Colonic mucosa (tissue), 4 donors: ENCODE measurements at places on chromosomes 12 and 14. TPM values are rescaled to one million over a fixed set of nuclear protein-coding genes. Genes with fewer than 3 reads are reported as not detected.

GRCh38 chr14:58605465-58605864 lies 32.3 kb upstream of the DACT1 start:
- H3K4me1 ChIP-seq: no peaks in the 10 kb centered on the region
- no peak overlapping the region for H3K4me3 ChIP-seq
- H3K27ac ChIP-seq: no peak overlapping the region
- DNase-seq: no peak
- no peaks in the 10 kb centered on the region for H3K36me3 ChIP-seq

DNA sequence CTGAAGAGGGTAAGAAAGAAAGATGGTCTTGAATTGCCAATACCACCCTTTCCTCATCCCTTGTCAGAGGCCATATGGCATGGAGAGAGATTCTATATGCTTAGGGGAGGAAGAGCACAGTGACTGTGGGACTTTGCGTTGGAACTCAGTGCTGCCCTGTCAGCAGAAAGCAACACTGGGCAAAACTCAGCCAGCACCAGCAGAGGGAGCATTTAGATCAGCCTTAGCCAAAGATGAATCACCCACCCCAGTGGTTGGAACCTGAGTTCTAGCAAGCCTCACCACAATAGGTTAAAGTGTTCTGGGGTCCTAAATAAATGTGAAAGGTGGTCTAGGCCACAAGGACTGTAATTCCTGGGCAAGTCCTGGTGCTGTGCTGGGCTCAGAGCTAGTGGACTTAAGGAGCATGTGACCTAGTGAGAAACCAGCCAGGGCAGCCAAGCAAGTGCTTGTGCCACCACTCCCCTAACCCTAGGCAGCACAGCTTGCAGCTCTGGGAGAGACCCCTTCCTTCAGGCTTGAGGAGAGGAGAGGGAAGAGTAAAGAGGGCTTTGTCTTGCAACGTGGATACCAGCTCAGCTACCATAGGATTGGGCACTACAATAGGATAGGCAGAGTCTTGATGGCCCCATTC lies 11.4 kb upstream of the BCAT1 start:
- H3K27me3 ChIP-seq: no peaks in the 10 kb centered on the region
- no peak for DNase-seq
- H3K36me3 ChIP-seq: no peaks in the 10 kb centered on the region
- no peaks in the 10 kb centered on the region for H3K4me1 ChIP-seq
- H3K27ac ChIP-seq: no peak overlapping the region
- H3K4me3 ChIP-seq: no peak overlapping the region

DNA sequence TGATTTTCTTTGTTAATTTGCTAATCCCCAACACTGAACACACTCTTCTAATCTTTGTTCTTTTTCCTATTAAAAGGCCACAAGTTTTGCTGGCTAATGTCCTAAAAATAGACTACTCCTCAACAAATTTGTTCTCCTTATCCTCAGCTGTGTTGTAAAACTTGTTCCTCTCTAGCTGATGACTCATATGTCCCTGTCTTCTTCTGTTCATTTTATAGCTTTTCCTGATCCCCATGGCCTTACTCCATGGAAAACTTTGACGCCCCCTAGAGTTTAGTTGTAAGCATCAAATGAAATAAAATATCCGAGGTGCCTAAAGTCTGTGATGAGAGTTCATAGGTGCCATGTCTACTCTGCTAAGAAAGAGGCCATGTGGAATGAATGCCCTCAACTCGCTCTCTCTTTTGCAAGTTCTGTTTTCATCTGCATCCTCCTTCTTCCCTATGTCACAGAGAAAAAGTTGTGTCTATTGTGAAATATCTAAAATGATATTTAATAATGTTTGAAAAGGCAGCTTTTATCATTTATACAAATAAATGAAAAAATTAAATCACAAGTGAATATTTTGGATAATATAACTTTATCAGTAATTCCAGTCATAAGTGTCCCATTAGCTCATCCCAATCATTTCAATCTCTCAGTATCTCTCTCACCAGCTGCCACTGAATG lies 237.9 kb downstream of the IPO8 start:
- H3K27me3 ChIP-seq: no peaks in the 10 kb centered on the region
- no peaks in the 10 kb centered on the region for H3K4me1 ChIP-seq
- no peak overlapping the region for H3K27ac ChIP-seq
- no peaks in the 10 kb centered on the region for H3K36me3 ChIP-seq

- no peaks in the 10 kb centered on the region for H3K27me3 ChIP-seq
- H3K27ac ChIP-seq: peak overlapping the region; percentile 1
- no peaks in the 10 kb centered on the region for H3K4me1 ChIP-seq
- no peaks in the 10 kb centered on the region for H3K36me3 ChIP-seq
These were observed 40.4 kb downstream of the KICS2 start for GRCh38 chr12:64181430-64182291.

GRCh38 chr14:34997762-34998161 lies 15.0 kb downstream of the SRP54 start:
- H3K36me3 ChIP-seq: peaks cover 10% of the 10 kb centered on the region
- H3K27ac ChIP-seq: no peak overlapping the region
- H3K4me1 ChIP-seq: no peaks in the 10 kb centered on the region
- H3K27me3 ChIP-seq: no peaks in the 10 kb centered on the region

GRCh38 chr12:123091230-123092150 lies 59.4 kb downstream of the PITPNM2 start:
- no peak overlapping the region for H3K27ac ChIP-seq
- no peak for DNase-seq
- no peaks in the 10 kb centered on the region for H3K27me3 ChIP-seq
- no peaks in the 10 kb centered on the region for H3K4me1 ChIP-seq
- no peak overlapping the region for H3K4me3 ChIP-seq
- H3K36me3 ChIP-seq: no peaks in the 10 kb centered on the region

DNA sequence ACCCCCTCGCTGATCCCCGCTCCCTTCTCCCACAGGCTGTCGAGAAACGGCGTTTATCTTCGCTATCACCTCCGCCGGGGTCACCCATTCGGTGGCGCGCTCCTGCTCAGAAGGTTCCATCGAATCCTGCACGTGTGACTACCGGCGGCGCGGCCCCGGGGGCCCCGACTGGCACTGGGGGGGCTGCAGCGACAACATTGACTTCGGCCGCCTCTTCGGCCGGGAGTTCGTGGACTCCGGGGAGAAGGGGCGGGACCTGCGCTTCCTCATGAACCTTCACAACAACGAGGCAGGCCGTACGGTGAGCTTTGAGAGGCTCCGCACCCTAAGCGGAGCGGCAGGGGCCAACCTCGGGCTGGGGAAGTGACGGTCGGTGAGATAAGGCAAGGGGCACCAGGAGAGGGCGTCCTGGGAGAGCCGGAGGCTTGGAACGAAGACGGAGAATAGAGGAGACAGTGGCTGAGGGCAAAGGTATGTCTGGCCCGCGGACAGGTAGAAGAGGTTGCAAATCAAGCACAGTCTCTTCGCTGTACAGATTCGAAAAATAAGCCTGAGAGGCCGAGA lies 2.3 kb downstream of the WNT1 start:
- peaks cover 36% of the 10 kb centered on the region for H3K4me1 ChIP-seq
- H3K27me3 ChIP-seq: peaks cover 59% of the 10 kb centered on the region
- H3K27ac ChIP-seq: no peak overlapping the region
- H3K36me3 ChIP-seq: no peaks in the 10 kb centered on the region

- no peaks in the 10 kb centered on the region for H3K4me1 ChIP-seq
- no peak overlapping the region for H3K27ac ChIP-seq
- no peaks in the 10 kb centered on the region for H3K27me3 ChIP-seq
These were observed 3.4 kb upstream of the TMEM229B start for GRCh38 chr14:67491741-67492507.

- no peak for DNase-seq
- no peak overlapping the region for H3K4me3 ChIP-seq
- no peak overlapping the region for H3K27ac ChIP-seq
- H3K36me3 ChIP-seq: no peaks in the 10 kb centered on the region
- H3K4me1 ChIP-seq: no peaks in the 10 kb centered on the region
These were observed 359.0 kb downstream of the CACNA1C start for GRCh38 chr12:2411616-2412304.

DNA sequence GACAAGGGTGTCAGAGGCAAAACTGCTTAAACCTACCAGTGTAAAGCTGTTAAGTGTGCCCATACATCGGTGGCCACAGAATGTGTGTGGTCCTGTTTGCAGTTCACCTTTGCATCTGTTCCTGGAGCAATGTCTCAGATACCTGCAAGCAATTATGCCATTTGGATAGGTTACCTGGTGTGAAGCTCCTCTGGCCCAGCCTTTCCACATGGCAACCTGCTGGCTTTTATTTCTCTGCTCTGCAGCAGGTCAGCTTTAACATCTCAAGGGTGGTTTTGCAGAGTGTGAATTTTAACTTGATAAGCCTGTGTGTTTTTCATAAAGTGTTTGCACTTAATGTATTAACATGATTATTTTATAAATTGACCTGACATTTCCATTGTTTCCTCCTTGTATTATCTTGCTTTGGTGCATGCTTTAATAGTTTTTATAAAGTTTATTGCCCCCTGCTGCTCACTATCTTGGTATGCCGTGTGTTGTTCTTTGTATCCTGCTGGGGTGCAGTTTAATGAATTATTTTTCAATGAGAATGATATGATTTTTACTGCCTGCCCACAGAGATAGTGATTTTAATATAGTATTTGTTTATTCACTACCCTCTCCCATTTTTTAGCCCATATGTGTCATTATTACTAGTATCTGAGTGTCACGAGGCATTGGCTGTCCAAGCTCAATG lies 403.8 kb downstream of the NPAS3 start:
- H3K4me1 ChIP-seq: no peaks in the 10 kb centered on the region
- no peaks in the 10 kb centered on the region for H3K36me3 ChIP-seq
- no peak for DNase-seq
- no peaks in the 10 kb centered on the region for H3K27me3 ChIP-seq
- no peak overlapping the region for H3K4me3 ChIP-seq
- no peak overlapping the region for H3K27ac ChIP-seq

- no peaks in the 10 kb centered on the region for H3K36me3 ChIP-seq
- DNase-seq: peak; percentile 67
- H3K27me3 ChIP-seq: no peaks in the 10 kb centered on the region
- H3K4me3 ChIP-seq: no peak overlapping the region
These were observed 26.4 kb upstream of the ZFP36L1 start for GRCh38 chr14:68819260-68819691.

GRCh38 chr12:46368684-46369083 lies 3.9 kb downstream of the SLC38A2 start:
- peaks cover 36% of the 10 kb centered on the region for H3K4me1 ChIP-seq
- peaks cover 21% of the 10 kb centered on the region for H3K36me3 ChIP-seq
- DNase-seq: no peak
- no peaks in the 10 kb centered on the region for H3K27me3 ChIP-seq

DNA sequence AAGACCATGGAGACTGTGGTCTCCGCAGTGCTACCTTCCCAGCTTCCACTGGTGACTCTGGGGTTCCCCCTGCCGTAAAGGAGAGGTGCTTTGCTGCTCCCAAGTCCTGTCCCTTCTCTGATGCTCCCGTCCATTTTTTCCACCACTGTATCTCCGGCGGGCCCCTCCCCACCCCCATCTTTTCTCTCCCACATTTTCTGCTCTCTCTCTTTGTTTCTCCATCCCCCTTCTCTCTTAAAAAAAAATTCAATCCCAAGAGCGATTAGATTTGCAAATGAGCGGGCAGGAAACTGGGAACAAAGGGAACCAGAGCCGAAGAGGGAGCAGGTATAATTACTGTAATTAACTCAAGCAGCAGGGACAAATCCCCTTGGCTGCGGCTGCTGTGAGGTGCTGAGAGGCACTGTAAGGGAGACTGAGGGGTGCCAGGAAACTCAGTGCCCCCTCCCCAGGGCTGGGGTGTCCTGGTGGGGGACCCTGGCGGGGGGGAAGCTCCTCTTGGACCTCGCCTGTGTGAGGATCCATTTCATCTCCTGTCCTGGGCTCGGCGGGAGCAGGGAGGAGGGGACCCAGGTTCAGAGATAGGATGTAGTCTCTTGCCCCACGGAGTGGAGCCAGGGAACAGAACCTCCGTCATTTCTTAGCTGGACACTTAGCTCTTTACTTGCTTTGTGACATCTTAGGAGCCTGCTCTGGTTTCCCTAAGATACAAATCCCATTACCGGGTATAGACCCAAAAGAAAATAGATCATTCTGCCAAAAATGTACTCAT lies 140.4 kb upstream of the NRXN3 start:
- no peak overlapping the region for H3K4me3 ChIP-seq
- H3K4me1 ChIP-seq: no peaks in the 10 kb centered on the region
- DNase-seq: no peak
- H3K27me3 ChIP-seq: no peaks in the 10 kb centered on the region

DNA sequence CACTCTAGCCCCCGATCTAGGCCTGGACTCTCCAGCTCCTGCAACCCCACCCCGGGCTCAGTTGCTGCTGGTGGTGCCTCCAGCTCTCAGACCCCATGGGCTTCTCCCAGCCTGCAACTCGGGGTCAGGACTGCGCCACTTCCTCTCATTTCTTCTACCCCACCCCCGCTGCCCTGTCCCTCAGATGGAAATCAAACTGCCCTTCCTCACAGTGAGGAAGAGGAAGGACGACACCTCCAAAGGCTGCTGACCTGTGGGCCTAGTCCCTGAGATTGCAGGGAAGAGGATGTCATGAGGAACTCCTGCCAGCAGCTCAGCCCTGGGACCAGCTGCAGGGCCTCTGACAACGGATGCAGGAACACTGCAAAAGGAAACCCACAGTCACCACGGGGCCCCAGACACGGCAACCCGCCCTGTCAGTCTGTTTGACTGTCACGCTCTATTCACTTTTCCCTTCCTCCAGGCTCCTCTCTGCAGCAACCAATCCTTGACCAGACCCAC lies 29.3 kb upstream of the PNMA1 start:
- peak; percentile 58 for DNase-seq
- peak overlapping the region; percentile 92 for H3K27ac ChIP-seq
- peaks cover 82% of the 10 kb centered on the region for H3K4me1 ChIP-seq
- H3K27me3 ChIP-seq: no peaks in the 10 kb centered on the region
- H3K36me3 ChIP-seq: peaks cover 9% of the 10 kb centered on the region
- no peak overlapping the region for H3K4me3 ChIP-seq

DNA sequence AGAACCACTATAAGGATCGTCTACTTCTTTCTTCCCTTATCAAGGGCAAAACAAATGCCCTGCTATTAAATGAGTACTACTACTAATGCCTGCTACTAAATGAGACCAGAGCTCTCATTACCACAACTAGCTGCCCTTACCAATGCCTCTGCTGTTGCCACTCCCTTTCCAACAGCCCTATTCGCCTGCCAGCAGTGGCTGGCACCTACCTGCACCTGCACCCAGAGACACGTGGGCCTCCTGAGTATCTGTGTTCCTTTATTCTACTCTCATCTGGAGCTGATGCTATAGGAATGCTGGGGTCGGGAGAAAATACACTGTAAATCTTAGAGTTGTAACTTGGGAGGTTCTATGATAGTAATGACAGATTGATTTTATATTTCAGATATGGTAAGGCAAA lies 174.7 kb downstream of the SLC2A13 start:
- DNase-seq: peak; percentile 47
- no peaks in the 10 kb centered on the region for H3K4me1 ChIP-seq
- no peaks in the 10 kb centered on the region for H3K27me3 ChIP-seq
- H3K27ac ChIP-seq: no peak overlapping the region

GRCh38 chr12:123829561-123829960 lies 67.5 kb downstream of the DNAH10 start:
- no peaks in the 10 kb centered on the region for H3K27me3 ChIP-seq
- H3K36me3 ChIP-seq: no peaks in the 10 kb centered on the region
- no peaks in the 10 kb centered on the region for H3K4me1 ChIP-seq

ITGA7 gene
- 10.8 TPM for total RNA-seq

TMEM63C gene
- total RNA-seq: 5.9 TPM

CFAP73 gene
- not detected for total RNA-seq

ADAMTS20 gene
- total RNA-seq: not detected

DENND5B gene
- total RNA-seq: 3.9 TPM

ARID4A gene
- 21.4 TPM for total RNA-seq

SYNDIG1L gene
- total RNA-seq: 0.24 TPM

HHIPL1 gene
- 0.44 TPM for total RNA-seq

TROAP gene
- 51.8 TPM for total RNA-seq
